ENCODE measurements at places on chromosomes 4 and X.
A peak's percentile ranks its signal among the peaks of the same experiment; 100 is the strongest.

DNA sequence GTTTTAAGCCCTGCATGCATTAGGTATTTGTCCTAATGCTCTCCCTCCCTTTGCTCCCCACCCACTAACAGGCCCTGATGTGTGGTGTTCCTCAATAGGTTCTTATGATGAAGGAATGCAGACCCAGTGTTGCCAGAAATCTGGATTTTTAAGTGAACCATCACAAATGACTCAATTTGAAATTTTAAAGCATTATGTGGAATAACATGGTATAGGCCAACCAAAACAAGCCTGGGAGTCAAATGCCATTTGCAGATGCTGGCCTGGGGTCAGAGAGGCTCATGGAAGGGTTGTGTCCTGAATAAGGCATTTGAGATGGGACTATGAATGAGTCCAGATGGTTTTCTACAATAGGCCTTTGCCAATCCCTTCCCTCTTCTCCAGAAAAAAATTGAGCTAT lies 179.6 kb downstream of the SHROOM3 start:
- DNase-seq = peak; percentile 81

DNA sequence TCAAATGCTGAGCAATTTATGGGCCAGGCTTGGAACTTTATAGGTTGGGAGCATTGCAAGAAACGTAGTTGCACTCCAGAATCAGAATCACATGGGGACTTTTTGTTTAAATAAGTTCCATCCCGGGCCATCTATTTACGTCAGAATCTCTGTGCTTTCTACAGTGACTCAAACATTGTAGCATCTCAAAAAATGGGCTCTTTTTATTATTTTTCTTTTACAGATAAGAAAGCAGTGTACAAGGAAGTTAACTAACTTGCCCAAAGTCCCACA lies 10.2 kb downstream of the CC2D2A start:
- peak; percentile 22 for DNase-seq

GRCh38 chrX:133473451-133473850 lies 58.2 kb upstream of the GPC4 start:
- no peak for DNase-seq

DNA sequence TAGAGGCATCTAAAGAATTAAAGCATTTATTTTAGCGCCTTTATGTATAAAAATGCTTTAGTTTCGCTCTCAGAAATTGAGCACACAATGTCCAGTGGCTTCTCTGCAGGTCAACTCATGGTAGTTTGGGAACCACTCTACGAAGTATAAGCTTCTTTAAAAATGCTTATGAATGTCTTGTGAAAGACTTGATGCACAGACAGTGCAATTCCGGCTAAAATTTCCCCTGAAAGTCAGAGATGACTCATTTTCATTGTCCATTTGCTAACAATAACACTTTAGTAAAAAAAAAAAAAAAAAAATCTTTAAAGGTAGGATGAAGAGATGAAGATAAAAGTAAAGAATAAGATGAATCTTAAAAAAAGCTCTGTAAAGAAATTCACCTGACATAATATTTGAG lies 117.2 kb downstream of the PDHA2 start:
- DNase-seq = no peak

DNA sequence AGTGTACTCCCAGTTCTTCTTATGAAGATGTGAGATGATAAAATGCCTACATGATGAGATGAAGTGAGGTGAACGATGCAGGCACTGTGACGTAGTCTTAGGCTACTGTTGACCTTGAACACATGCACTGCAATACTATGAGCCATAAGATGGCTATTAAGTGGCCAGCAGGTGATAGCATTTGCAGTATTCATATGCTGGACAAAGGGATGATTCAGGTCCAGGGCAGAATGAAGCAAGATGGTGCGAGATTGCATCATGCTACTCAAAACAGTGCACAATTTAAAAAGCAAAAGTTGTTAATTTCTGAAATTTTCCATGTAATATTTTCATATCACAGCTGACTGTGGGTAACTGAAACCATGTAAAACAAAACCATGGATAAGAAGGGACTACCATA lies 781.4 kb downstream of the PCDH18 start:
- no peak for DNase-seq

DNA sequence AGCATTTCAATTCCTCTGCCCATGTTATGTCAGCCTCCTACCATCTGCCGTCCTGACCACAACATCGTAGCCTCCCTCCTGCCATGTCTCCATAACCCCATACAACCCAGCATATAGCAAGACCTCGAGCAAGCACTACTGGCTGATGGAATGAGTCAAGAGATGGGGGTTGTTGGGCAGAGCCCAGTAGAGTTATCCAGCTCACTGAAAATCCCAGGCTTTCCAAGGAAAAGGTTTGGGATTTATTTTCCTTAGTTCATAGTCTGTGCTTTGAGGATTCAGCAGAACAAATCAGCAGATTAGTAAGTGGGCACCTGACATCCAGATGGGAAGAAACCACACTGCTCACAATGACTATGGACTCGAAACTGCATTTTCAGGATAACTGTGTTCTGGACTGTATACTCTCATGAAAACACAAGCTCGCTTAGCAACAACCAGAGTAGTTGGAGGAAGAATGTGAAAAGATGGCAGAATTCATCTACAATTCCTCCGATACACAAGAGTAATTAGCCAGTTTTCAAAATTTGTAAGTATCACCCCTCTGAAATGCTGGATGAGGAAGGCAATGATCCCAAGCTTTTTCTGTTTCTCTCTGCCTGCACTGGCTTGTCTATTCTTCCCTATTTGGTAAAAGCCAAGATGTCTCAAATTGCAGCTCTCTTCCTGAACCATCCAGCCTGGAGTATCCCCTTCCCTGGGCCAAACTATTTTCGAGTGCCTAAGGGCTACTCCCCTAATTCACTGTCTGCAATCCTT lies 186.2 kb upstream of the TBL1X start:
- DNase-seq = peak; percentile 47

DNA sequence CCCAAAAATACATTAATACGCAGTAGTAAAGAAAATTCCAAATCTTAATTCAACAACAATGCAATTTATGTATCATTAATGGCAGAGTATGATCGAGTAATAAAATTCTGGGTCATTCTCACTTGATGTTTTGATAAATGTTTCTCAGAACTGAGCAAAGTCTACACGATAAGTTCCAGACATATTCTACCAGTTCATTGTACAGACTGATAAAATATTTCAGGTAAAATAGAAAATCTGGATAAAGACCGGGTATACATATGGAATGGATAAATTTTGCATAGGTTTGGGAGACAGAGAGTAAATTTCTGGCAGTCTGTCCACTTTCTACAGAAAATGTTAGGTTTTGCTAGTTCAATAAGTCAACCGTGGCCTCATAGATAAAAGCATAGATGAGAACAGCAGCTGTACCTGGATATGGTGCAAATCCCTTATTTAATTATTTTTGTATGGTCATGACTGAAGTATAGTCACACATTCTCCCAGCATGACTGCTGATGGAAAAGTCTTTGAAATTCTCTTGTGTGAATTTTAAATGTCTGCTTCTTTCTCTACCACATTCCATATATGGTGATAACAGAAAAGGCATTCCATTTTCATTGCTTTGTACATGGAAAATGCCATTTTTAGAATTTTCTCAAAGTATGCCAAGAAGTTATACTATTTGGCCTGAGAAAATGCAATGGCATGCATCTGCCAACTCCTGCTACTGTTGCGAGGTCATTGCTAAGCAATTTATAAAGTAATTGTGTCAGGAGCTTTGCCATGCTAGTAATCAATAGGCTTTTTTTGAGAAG lies 301.9 kb upstream of the ARSJ start:
- DNase-seq = peak; percentile 47

- DNase-seq = no peak
These were observed 307.3 kb downstream of the RAPGEF2 start for GRCh38 chr4:159410076-159410777.

DNA sequence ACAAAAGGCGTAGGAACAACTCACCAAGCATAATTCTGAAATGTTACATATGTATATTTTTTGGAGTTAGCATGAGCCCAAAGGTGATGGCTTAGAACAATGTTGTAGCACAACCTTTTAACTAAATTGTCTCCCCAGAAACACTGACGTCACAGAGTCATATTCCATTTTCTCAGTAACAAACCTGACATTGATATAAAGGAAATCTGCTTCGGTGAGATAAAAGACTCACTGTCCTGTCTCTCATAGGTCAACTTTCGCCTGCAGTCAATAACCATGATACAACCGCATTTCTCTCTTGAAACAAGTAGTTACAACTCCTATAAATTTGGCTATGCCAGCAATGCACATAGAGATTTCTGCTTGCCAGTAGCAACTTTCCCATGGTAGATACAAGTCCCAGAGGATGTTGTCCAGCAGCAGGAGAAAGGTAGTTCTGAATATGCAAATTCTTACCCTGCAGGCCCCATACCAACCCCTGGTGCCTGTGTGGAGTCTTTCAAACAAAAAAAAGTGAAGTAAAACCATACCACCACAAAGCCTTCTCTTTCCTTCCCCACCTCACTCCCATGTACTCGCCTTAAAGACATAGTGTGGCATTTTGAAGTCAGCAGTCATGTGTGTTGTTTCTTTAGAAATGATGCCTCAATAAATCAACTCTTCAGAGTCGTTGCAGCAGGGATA lies 47.9 kb downstream of the MTM1 start:
- DNase-seq = no peak

DNA sequence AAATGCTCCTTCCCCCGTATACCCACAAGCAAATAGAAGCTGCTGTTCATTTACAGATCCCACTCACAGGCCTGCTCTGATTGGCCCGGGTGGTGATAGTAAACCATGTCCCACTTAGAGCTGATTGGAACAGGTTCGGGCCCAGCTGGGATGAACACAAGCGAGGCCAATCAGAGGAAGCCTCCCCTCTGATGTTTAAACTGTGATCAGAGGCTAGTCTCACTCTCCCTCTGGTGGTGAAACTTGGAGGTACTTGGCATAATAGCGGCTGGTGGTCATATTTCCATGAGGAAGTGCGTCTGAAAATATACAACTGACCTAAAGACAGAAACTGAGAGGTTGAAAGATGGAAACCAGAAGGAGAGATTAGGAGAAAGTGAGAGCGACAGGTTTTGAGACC lies 51.5 kb upstream of the TRPC3 start:
- peak; percentile 53 for DNase-seq

- DNase-seq = peak; percentile 52
These were observed 829 bp downstream of the ELOVL6 start for GRCh38 chr4:110197529-110198042.

GRCh38 chr4:7166981-7167700 lies 25.2 kb upstream of the SORCS2 start:
- DNase-seq = no peak

- DNase-seq = no peak
These were observed 147.4 kb downstream of the CDS1 start for GRCh38 chr4:84730375-84730774.

All from AG20443 (cell line).